ENCODE measurements at places on chromosomes 1 and 21.

- H3K4me3 ChIP-seq, result no peak overlapping the region
- H3K4me1 ChIP-seq, result no peaks in the 10 kb centered on the region
- DNase-seq, result no peak
- no peaks in the 10 kb centered on the region for H3K36me3 ChIP-seq
- no peaks in the 10 kb centered on the region for H3K27me3 ChIP-seq
These were observed 226.2 kb downstream of the AJAP1 start for GRCh38 chr1:4880626-4881025.

DNA sequence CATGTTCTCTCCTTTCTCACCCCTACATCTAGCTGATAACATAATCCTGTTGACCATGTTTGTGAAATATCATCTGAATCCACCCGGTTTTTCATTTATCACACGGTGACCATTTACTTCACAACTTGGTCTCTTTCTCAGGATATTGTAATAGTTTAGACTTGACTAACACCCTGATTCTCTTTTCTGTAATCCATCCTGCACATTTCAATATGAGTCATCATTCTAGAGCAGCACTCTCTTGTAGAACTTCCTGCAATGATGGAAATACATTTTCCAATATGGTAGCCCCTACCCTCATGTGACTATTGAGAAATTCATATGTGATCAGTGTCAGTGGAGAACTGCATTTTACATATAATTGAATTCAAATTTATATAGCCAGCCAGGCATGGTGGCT is 2.3 kb upstream of the JAM2 start:
- H3K27ac ChIP-seq, result no peak overlapping the region
- peaks cover 23% of the 10 kb centered on the region for H3K4me1 ChIP-seq
- H3K36me3 ChIP-seq, result no peaks in the 10 kb centered on the region
- H3K27me3 ChIP-seq, result no peaks in the 10 kb centered on the region
- no peak for DNase-seq

- H3K27ac ChIP-seq, result no peak overlapping the region
- no peak for DNase-seq
- H3K4me1 ChIP-seq, result no peaks in the 10 kb centered on the region
These were observed 512.2 kb downstream of the NPHP4 start for GRCh38 chr1:5479876-5480646.

DNA sequence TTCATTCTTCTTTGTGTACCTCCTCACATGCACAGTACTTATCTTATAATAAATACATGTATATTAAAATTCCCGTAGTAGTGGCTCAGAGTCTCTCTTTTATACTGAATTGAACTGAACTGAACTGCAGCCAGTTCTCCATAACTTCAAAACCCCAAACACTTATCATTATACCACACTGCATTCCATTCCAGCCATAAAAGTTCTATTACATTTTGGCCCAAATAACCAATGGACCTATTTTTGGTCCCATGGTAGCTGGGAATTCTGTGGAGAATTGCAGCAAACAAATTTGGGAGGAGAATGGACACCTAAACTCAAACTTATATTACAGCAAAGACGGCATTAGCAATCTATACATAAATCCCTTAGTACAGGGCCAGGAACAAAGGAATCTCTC is 86.6 kb upstream of the C1orf87 start:
- H3K36me3 ChIP-seq, result no peaks in the 10 kb centered on the region
- H3K27me3 ChIP-seq, result no peaks in the 10 kb centered on the region
- H3K27ac ChIP-seq, result no peak overlapping the region
- H3K4me3 ChIP-seq, result no peak overlapping the region
- no peaks in the 10 kb centered on the region for H3K4me1 ChIP-seq
- DNase-seq, result no peak

GRCh38 chr1:175839779-175840669 is 96.6 kb upstream of the TNR start:
- H3K27ac ChIP-seq, result no peak overlapping the region
- peaks cover 13% of the 10 kb centered on the region for H3K27me3 ChIP-seq
- no peaks in the 10 kb centered on the region for H3K36me3 ChIP-seq
- no peak for DNase-seq
- no peak overlapping the region for H3K4me3 ChIP-seq
- H3K4me1 ChIP-seq, result no peaks in the 10 kb centered on the region

GRCh38 chr21:41727784-41728763 is 38.8 kb downstream of the RIPK4 start:
- H3K4me3 ChIP-seq, result no peak overlapping the region
- H3K27ac ChIP-seq, result no peak overlapping the region
- no peaks in the 10 kb centered on the region for H3K36me3 ChIP-seq
- no peak for DNase-seq
- H3K4me1 ChIP-seq, result no peaks in the 10 kb centered on the region

GRCh38 chr21:35390013-35390776 is 341.1 kb upstream of the RUNX1 start:
- H3K27ac ChIP-seq, result no peak overlapping the region
- no peaks in the 10 kb centered on the region for H3K36me3 ChIP-seq
- H3K27me3 ChIP-seq, result no peaks in the 10 kb centered on the region
- no peak for DNase-seq
- H3K4me1 ChIP-seq, result no peaks in the 10 kb centered on the region

DNA sequence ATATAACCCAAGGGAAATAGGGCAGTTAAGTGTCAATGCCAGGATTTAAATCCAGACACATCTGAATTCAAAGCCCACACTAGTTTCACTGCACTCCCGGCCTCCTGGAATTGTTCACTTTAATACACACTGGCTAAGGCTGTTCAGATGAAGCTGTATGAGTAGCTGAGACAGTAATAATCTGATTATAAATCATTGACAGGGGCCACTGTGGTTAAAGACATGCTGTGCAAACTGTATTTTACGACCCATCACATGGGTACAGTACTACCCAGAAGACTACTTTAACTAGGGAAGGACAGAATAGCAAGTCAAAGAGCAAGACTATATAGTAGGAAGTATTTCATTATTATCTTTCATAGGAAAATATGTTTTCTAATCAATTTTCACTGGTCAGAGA is 16.1 kb upstream of the NTNG1 start:
- H3K4me1 ChIP-seq, result no peaks in the 10 kb centered on the region
- H3K4me3 ChIP-seq, result no peak overlapping the region
- H3K27ac ChIP-seq, result no peak overlapping the region
- peaks cover 5% of the 10 kb centered on the region for H3K27me3 ChIP-seq
- H3K36me3 ChIP-seq, result no peaks in the 10 kb centered on the region

GRCh38 chr1:93450321-93450720 is 2.4 kb downstream of the FNBP1L start:
- H3K4me1 ChIP-seq, result no peaks in the 10 kb centered on the region
- H3K4me3 ChIP-seq, result peak overlapping the region; percentile 81
- no peak for DNase-seq
- no peaks in the 10 kb centered on the region for H3K36me3 ChIP-seq

DNA sequence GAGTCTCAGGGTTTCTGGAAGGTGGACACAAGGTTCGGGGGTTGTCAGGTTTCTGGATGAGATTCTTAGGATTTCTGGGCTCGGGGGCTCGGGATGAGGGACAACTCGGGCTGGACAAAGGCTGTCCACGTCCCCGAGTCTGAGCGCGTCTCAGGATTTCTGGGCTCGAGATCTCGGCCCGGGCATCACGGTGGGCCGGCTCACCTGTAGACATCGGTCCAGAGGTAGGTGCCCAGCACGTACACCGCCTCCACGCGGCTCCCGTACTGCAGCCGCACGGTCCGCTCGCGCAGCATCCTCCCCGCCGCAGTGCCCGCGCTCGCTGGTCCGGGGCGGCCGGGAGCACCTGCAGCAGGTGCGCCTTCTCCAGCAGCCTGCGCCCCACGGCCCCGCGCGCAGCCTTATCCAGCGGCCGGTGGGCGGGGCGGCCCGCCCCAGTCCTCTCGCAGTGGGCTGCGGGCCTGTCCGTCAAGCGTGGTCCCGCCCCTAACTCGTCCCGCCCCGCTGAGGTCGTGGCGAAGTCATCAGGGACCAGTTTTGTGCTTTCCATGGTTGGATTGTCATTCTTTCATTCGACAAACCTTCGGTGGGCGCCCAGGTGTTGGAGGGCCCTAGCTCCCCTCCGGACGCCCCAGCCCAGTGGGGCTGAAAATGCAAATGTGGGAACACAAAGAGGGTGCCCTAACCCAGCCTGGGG is at the start of gene PADI2:
TSS of gene PADI2 (minus strand) at position 376 of the 697 bp plus-strand sequence. CDS start at position 296, 80 bp downstream.
- peak; percentile 73 for DNase-seq
- peaks cover 82% of the 10 kb centered on the region for H3K4me1 ChIP-seq
- peak within 1 kb of the TSS; percentile 56 for H3K4me3 ChIP-seq
- peaks cover 46% of the 10 kb centered on the region for H3K27me3 ChIP-seq
- H3K27ac ChIP-seq, result peak within 1 kb of the TSS; percentile 85

GRCh38 chr1:37150986-37151385 is 116.7 kb upstream of the GRIK3 start:
- H3K4me3 ChIP-seq, result no peak overlapping the region
- H3K4me1 ChIP-seq, result no peaks in the 10 kb centered on the region
- H3K27me3 ChIP-seq, result peaks cover 21% of the 10 kb centered on the region
- DNase-seq, result no peak
- H3K27ac ChIP-seq, result no peak overlapping the region
- no peaks in the 10 kb centered on the region for H3K36me3 ChIP-seq

DNA sequence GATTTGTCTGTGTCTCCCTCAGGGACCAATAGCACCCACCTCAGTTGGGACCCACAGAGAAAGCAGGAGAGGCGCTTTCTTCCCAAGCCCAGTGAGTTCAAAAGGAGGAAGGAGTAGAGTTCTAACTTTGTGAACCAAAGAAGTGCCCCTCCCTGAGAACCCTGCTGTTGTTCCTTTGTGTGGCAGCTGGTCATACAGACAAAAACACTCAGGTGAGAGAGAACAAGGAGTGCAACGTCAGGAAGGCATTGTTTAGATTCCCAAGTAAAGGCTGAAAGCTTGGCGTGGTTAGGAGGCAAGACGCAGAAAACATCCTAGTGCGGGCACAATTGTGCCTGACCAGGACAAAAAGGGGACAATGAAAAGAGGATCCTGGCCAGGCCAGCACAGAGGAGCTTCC is 654.6 kb downstream of the KIF26B start:
- H3K27ac ChIP-seq, result no peak overlapping the region
- no peaks in the 10 kb centered on the region for H3K36me3 ChIP-seq

DNA sequence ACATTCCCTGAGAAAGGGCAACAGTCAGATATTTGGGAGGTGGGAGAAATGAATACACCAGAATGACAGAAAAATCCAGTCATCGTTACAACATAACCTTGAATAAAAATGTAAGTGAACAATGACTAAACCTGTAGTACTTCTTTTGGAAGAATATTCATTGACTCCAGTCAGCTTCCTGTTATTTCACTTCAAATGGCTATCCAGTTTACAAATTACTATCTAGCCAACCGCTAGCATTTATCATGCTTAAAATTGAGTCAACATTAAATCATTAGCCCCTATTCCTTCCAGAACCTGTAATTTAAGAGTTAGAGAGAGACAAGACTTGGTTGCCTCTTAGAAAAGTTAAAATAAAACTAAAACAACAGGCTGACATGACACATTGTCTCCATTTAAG is 33.6 kb downstream of the WLS start:
- no peak overlapping the region for H3K27ac ChIP-seq
- H3K36me3 ChIP-seq, result no peaks in the 10 kb centered on the region
- H3K4me1 ChIP-seq, result peaks cover 8% of the 10 kb centered on the region
- no peak for DNase-seq
- H3K27me3 ChIP-seq, result no peaks in the 10 kb centered on the region
- no peak overlapping the region for H3K4me3 ChIP-seq

DNA sequence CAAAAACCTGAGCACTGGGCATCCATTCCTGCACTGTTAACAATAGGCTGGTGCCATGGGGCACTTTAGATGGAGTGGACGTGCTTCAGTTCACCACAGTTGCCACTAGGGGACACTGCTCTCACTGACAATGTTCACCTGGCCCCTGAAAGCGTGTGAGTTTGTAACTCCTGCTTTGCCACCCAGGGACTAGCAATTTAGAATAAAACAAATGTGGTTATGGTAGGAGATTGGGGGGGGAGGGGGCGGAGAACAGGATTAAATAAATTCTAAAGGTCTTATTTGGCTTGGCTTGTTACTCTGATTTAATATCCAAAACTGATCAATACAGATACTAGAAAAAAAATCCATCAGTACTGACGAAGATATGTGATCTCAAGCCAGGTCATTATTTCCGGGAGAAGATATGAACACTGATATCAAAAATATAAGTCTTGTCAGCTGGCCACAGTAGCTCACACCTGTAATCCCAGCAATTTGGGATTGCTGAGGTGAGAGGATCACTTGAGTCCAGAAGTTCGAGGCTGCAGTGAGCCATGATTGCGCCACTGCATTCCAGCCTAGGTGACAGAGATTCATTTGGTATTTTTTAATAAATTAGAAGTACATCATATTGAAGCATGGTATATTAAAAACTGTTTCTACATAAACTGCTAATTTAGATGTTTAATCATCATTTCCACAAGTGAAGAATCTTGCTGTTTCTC is 23.2 kb downstream of the INTS7 start:
- no peaks in the 10 kb centered on the region for H3K27me3 ChIP-seq
- no peaks in the 10 kb centered on the region for H3K4me1 ChIP-seq
- H3K27ac ChIP-seq, result no peak overlapping the region
- no peak overlapping the region for H3K4me3 ChIP-seq
- DNase-seq, result no peak
- peaks cover 24% of the 10 kb centered on the region for H3K36me3 ChIP-seq

DNA sequence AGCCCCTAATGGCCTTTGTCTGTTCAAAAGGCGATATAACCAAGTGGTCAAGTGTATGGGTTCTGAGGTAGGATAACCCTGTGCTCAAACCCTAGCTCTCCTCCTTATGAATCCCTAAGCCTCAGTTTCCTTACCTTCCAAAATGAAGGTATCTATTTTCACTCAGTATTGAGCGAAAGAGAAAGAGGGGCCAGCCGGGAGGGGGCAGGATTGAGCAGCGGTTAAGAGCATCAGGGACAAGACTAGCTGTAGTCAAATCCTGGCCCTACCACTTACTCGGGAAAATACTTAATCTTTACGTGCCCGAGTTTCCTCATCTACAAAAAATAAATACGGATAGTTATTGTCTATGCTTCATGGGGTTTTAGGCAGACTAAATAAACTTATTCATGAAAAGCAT is 25.7 kb downstream of the LY9 start:
- no peaks in the 10 kb centered on the region for H3K27me3 ChIP-seq
- H3K27ac ChIP-seq, result no peak overlapping the region
- H3K4me3 ChIP-seq, result no peak overlapping the region
- H3K36me3 ChIP-seq, result no peaks in the 10 kb centered on the region
- no peak for DNase-seq

DNA sequence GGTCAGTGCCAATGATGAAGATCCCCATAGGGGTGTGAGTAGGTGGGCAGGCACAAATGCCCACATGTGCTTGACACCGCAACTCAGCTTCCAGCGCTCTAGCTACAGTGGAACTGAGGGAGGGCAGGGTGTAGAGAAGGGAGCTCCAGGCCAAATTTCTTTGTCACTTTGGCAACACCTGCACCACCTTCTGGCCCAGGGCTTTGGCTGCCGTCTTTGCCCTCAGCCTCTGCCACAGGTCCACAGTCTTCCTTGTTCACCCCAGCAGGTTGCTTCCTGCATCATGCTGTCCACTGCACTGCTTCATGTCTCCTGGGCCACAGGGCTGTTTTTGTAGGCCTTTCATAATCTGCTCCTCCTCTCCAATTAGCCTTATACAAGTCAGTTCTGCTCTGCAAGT is 20.4 kb upstream of the FMOD start:
- peaks cover 14% of the 10 kb centered on the region for H3K4me1 ChIP-seq
- H3K27ac ChIP-seq, result no peak overlapping the region
- no peaks in the 10 kb centered on the region for H3K27me3 ChIP-seq
- DNase-seq, result no peak
- H3K36me3 ChIP-seq, result no peaks in the 10 kb centered on the region

- H3K27me3 ChIP-seq, result no peaks in the 10 kb centered on the region
- no peak overlapping the region for H3K4me3 ChIP-seq
- no peak overlapping the region for H3K27ac ChIP-seq
- no peaks in the 10 kb centered on the region for H3K4me1 ChIP-seq
These were observed 459.3 kb downstream of the PLPP3 start for GRCh38 chr1:56120021-56120420.

- H3K27me3 ChIP-seq, result no peaks in the 10 kb centered on the region
- peaks cover 66% of the 10 kb centered on the region for H3K4me1 ChIP-seq
- DNase-seq, result peak; percentile 89
- H3K36me3 ChIP-seq, result no peaks in the 10 kb centered on the region
These were observed 120.2 kb upstream of the SLC45A1 start for GRCh38 chr1:8197493-8198282.

All from left lung (tissue), 14 donors.